ENCODE measurements at places on chromosomes 16 and 17. TPM values are rescaled to one million over a fixed set of nuclear protein-coding genes. Genes with fewer than 3 reads are reported as not detected.
A peak's percentile ranks its signal among the peaks of the same experiment; 100 is the strongest.

GRCh38 chr17:70888324-70888723 lies 719.0 kb downstream of the KCNJ2 start:
- H3K4me3 ChIP-seq: no peak overlapping the region
- H3K27me3 ChIP-seq: no peaks in the 10 kb centered on the region
- H3K4me1 ChIP-seq: no peaks in the 10 kb centered on the region
- H3K36me3 ChIP-seq: no peaks in the 10 kb centered on the region

DNA sequence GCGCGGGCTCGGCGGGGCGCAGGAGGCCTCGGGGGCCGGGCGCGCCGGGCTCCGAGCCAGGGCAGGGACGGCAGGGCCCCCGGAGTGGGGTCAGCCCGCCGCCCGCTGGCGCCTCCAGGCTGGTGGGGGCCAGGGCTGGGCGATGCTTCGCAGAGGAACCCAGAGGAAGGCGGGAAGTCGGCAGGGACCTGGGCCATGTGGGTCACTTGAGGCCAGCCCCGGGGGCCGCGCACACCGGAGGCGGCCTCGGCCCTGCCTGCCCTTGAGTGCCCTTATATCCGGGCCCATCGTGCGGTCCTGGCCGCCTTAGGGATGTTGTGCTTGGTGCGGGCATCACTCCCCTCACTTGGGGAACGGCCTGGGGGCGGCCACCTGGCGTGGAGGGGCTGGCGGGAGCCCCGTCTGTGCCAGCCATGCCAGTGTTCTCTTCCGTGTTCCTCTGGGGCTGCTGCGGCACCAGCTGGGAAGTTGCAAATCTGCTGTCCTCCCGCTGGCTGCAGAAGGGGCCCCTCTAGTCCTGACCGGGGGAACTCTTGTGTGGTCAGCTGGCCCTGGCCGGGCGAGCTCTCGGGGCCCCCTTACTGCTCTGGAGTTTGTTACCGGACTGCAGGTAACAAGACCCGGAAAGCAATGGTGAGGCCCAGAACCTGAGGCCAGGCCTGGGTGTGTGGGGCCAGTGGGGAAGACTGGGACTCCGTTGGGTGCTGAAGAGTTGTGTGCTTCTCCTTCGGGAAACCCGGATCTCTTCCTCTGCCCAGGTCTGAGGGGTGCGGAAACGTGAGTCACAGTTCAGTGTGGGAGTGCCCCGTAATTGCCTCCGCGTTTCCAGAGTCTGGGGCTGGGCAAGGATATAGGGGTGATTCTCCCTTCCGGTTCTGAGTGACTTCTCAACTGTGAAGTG lies 849 bp downstream of the CAPN15 start:
- H3K4me3 ChIP-seq: peak overlapping the region; percentile 94
- no peaks in the 10 kb centered on the region for H3K27me3 ChIP-seq
- H3K36me3 ChIP-seq: peaks cover 21% of the 10 kb centered on the region
- peak overlapping the region; percentile 97 for H3K27ac ChIP-seq
- peak; percentile 53 for DNase-seq

DNA sequence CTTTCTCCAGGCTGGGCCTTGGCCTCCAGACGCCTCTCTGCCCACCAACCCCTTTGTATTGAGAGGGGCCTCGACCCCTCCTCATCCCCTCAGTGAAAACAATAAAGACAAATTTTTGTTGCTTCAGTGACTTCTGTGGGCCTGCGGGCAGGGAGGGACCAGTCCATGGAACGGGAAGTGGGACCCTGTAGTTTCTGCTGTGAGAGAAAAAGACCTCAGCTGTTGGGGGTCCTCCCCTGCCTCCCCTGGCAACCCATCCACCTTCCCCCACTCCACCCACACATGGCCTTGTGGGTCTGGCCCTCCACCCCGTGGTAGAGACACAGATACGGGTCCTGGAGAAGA lies 3.5 kb downstream of the PPY start:
- peaks cover 8% of the 10 kb centered on the region for H3K4me1 ChIP-seq
- no peak overlapping the region for H3K4me3 ChIP-seq
- H3K27ac ChIP-seq: no peak overlapping the region
- no peak for DNase-seq
- H3K27me3 ChIP-seq: peaks cover 13% of the 10 kb centered on the region
- H3K36me3 ChIP-seq: no peaks in the 10 kb centered on the region

DNA sequence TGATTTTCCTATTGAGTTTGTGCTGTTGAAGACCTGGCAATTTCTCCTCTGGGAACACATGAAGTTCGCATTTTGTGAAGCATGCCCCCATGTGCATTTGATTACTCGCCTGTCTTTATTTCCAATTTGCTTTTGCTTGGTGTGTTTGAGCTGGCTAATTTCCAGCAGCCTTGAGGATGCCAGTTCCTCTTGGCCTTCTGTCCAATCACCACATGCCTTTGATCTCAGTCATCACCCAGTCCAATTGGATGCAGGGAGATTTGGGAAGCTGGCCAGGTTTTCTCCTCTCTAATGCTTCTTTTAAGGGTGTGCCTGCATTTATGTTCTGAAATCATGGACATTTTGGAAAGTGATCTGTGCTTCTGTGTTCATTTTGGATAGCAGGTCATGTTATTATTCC lies 3.8 kb upstream of the TMEM100 start:
- H3K27ac ChIP-seq: no peak overlapping the region
- no peak overlapping the region for H3K4me3 ChIP-seq
- H3K4me1 ChIP-seq: no peaks in the 10 kb centered on the region
- H3K27me3 ChIP-seq: peaks cover 63% of the 10 kb centered on the region
- no peak for DNase-seq

The KRTAP3-1 gene
- total RNA-seq: not detected

The RHBDL1 gene
- total RNA-seq: 1.5 TPM

The COPZ2 gene
- total RNA-seq: 7.4 TPM

Measured in activated CD4-positive, alpha-beta memory T cell treated with anti-CD3 and anti-CD28 coated beads, Interleukin-2, amount 10 ng/mL, durations not matched to agents 7 days and 5 days (primary cell).